NK-92 treated with Interleukin-12 subunit alpha and Interleukin-12 subunit beta, amount 100 ng/mL, for 24 hours (cell line): ENCODE measurements at places on chromosomes 5 and 9.
A peak's percentile ranks its signal among the peaks of the same experiment; 100 is the strongest.

DNA sequence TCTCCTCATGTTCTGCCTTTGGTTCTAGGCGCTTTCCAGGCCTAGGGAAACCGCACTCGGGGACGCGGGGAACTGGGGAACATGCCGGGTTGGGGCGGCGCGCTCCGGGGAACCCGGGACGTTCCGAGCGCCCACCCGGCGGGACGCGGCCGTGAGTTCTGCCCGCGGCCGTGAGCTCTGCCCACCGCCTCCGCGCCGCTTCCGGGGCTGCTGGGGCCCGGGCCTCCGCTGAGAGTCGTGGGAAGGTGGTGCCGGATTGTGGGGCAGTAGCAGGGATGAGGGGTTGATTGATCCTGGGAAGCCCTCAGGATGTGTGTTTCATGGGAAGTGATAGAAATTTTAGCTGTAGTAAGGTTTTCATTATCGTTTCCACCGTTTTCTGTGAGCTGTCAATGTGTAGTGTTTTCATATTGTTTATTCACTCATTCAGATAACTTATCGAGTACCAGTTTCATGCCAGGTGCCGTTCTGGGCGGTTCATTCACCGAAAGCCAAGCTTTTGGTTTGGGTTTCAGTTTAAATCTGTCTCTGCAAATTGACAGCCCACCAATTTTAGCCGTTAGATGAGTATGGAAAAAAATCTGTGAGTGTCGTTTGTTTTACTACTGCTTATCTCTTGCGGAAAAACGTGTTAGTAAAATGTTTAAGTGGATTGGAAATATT is 657 bp downstream of the MTRR start:
- peak; percentile 36 for DNase-seq

DNA sequence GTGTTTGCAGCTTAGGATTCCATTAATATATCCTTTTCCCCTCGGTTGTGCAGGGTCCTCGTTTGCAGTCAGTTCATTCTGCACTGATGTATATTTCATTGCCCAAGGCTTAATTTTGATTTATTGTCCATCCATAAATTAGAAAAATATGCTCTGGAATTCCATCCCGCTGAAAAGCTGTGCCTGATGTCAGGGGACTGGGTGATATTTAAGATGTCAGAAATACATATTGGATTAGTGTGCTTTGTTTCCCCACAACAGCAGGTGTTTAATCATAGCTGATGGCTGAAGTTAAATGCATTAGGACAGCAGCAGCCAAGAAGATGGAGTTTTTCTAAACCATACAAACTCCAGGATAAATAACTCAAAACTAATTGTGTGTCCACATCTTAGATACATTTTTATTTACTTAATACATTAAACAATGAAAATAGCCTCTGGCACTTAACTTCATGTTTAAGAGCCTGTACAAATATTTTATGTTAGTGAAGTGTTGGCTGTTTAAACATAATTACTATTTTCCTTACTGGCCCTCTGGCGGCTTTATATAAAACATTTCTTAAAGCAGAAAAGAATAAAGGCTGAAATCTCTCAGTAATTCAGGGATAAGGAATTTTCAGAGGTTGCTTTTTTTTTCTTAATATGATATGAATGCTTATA is 170.4 kb upstream of the TBCA start:
- DNase-seq = no peak

GRCh38 chr5:113183694-113184093 is 207.1 kb downstream of the DCP2 start:
- DNase-seq = no peak

GRCh38 chr5:132209901-132210545 is 17.6 kb downstream of the P4HA2 start:
- no peak for DNase-seq

DNA sequence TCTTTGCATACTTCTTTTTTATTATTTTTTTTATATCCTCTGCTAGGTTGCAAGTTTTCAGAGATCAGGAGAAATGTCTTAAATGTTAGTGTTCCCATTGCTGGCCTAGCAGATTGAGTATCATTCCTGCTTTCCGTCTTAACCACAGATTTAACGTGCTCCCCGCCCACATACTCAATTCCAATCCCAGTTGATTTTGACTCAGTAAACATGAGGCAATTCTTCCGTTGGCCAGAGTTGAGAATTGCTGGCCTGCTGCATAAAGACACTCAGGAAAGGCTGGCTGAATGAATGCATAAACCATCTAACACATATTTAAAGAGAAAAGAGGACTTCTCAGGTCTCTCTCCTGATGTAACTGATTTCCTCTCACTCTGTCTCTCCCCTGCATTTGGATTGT is 46.8 kb upstream of the PLPP6 start:
- DNase-seq = no peak

DNA sequence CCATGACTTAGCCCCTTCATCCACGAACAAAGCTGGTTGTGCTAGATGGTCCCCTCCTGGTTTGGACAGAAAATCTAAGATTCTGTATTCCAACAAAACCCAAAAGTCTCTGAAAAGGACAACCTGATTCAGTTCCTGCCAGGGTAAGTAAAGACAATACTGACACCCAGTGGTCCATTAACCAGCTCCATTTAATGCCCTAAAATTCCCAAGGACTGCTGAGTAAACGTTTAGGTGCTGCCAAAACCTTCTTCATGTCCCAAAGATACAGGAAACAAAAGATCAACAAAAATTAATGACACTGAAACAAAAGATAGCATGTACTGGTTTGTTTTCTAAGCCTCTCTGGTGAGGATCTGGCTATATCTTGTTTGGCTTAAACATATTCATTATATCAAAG is 25.3 kb upstream of the PPP1R2B start:
- no peak for DNase-seq

DNA sequence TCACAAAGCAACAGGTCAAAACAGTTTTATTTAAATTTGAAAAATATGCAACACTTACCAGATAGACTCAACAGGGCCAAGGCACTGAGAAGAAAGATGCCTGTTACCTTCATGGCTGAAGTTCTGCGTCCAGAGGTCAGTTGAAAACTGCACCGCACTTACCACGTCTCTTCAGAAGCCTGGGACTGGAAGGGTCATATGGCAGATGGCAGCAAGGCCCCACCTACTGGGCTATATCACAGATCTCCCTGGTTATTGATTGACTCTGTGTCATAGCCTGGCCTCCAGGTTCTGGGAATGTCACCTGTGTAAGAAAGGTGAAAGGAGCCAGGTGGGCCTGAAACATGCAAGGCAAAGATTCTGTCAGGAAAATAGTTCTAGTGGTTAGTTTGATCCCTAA is at the start of gene SPINK1:
Gene SPINK1 (minus strand): TSS at position 207 of the 400 bp plus-strand sequence. CDS start 94 bp downstream, at position 113.
- DNase-seq = no peak

- DNase-seq = no peak
These were observed 1.1 kb upstream of the ARSI start for GRCh38 chr5:150303660-150304386.

- no peak for DNase-seq
These were observed 6.3 kb downstream of the MRPL36 start for GRCh38 chr5:1793301-1793740.

DNA sequence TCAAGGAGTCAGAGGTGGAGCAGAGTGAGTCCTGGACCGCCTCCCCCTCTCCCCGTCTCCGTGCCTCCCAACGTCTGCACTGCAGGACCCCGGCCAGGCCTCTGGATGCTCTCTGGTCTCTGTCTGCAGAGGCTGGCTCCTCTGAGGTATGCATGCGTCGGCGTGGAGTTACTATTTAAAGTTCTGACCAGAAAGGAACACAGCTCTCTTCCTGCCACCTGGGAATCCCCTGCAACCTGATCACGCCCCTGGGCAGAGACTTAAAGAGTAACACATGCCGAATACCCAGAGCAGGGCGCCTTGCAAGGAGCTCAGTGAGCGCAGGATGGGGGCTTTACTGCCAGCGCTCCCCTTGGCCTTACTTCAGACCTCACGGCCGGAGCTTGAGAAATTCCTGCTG is 16.0 kb downstream of the ANXA6 start:
- DNase-seq = no peak

DNA sequence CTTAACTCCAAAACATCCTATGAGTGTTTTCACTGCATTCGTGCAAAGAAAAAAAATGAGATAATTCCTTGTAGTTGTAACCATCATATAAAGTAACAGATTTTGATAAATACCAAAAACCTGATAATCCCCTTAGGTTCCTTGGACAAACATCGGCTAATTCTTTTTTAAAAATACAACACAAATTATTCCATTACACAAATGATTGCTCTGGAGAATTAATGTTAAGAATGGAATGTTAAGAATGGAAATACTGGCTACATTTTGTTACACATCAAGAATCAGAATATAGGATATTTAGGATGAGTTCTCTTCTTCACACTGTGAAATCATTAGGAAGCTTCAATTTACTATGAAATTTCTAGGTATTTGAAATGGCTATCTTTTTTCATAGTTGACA is 139.4 kb downstream of the LPAR1 start:
- no peak for DNase-seq

DNA sequence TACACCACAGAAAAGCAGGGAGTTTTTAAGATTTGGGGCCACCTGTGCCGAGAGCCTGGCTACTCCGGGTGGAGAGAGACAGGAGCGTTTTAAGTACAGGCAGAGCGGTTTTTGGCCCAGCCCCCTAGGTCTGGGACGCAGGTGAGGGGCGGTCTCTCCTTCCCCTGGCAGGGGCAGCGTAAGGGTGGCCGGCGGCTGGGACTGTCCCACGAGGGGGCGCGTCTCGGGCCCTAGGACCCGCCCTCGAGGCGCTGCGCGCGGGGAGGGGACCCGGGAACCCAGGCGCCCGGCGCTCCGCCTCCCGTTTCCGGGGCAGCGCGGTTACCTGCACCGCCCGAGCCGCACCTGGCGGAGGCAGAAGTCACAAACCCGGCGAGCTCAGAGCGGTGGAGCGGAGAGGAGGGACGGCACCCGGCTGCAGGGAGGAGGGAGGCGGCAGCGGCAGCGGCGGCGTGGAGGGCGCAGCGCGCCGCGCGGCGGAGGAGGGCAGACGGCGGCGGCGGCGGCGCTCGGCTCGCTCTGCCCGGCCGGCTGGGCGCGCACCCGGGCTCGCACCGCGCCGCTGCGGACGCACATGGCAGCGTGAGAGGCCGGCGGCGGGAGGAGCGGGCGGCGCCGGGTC is at the start of gene WWC1:
Gene WWC1 (plus strand): TSS at position 304 of the 622 bp plus-strand sequence. CDS start 508 bp downstream, outside the sequence.
- no peak for DNase-seq

- no peak for DNase-seq
These were observed 102.4 kb upstream of the HAND1 start for GRCh38 chr5:154580422-154580821.

GRCh38 chr5:124623265-124623664 is 123.2 kb downstream of the ZNF608 start:
- no peak for DNase-seq

DNA sequence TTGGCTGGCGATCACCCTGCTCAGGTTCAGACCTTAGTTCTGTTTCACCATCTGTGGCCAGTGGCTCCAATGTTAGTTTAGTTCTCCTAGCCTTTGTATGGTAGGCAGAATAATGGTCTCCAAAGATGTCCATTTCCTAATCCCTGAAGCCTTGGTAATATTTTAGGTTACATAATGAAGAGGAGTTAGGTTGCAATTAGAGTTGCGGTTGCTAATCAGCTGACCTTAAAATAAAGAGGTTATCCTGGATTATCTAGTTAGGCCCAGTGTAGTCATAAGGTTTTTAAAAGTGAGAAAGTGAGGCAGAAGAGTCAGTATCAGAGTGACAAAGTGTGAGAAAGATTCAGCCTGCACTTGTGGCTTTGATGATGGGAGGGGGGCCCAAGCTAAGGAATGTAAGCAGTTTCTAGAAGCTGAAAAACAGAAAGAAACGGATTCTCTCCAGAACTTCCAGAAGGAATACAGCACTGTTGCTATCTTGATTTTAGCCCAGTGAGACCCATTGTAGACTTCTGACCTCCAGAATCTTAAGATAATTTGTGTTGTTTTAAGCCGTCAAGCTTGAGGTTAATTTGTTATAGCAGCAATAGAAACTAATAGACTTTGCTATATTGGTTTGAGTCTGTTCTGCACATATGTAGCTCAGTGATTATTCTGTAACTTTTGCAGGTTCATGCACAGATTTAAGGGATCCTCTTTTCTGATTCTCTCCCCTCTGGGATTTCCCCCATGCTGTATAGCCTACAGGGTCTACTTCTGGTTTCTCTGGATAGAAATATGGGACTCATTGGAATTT is 21.6 kb downstream of the LNPEP start:
- DNase-seq = no peak

DNA sequence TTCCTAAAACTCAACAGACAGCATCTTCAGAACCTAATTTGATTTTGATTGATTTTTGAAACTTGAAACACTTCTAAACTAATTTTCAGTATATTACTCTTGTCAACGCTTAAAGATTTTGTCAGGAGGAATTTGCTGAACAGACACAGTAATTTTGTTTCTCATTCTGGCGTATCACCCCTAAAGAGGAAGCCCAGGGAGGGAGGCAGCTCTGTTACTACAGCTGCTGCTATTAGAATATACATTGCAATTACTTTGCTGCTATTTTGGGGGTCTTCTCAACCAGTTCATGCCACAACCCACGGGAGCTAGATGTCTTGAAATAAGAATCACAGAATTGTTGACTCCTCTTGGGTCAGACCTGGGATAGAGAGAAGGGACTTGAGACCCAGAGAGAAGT is 122.6 kb downstream of the TLR4 start:
- DNase-seq = no peak

DNA sequence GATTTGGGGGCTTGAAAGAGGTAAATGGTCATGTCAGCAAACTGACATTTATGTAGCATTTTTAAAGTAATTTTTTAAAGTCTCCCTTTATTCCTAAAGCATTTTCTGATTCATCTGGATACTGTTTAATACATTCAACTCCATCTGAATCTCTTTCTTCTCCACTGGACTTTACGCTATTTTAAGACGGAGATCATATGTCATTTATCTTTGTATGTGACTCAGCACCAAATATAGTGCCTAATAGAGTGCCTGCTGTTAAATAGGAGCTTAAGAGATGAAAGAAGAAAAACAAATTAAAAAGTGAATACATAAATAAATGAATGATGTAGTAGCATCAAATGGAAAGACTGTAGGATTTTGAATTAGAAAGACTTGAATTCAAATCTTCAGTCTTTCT is 548.8 kb upstream of the SMC2 start:
- no peak for DNase-seq

- DNase-seq = no peak
These were observed 139.0 kb upstream of the CDH6 start for GRCh38 chr5:31054453-31054852.

DNA sequence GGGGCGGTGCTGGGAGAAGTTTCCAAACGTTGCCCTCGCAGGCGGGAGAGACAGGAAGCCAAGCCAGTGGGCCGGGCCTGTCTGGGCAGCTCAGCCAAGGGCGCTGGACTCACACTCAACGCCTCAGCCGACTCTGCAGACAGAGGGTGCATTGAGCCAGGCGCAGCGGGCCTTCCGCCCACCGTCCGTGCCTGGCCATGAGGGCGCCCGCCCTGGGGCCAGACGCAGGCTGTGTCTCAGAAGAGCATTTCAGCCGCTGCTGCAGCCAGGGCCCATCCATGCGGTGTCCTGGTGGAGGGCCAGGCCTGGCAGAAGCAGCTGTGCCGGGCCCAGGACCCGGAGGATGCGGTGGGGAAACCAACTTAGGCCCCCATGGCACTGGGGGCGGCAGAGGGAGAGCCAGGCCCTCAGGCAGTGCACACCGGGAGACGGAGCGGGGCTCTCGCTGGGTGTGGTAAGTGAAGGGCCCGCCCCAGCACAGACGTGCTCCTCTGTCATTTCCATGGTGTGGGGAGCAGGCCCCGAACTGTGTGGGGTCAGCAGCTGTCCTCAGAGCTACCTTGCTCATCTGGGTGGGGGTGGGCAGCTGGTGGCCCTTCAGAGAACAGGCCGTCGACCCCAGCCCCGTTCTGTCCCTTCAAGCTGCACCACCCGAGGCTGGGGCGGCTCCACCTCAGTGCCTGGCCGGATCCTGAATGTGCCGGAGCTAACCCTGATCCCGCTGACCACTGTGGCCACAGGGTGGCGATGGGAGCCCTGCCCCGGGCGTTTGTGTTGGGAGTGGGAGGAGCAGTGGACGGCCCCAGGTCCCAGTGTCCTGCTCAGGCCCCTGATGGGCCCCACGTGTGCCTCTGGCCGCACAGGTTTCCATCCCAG is 18.0 kb downstream of the DNLZ start:
- no peak for DNase-seq
